ENCODE measurements at places on chromosomes 2 and 18.

- DNase-seq: no peak
Observed at GRCh38 chr18:46268671-46269070, 164.5 kb downstream of the HAUS1 start.

DNA sequence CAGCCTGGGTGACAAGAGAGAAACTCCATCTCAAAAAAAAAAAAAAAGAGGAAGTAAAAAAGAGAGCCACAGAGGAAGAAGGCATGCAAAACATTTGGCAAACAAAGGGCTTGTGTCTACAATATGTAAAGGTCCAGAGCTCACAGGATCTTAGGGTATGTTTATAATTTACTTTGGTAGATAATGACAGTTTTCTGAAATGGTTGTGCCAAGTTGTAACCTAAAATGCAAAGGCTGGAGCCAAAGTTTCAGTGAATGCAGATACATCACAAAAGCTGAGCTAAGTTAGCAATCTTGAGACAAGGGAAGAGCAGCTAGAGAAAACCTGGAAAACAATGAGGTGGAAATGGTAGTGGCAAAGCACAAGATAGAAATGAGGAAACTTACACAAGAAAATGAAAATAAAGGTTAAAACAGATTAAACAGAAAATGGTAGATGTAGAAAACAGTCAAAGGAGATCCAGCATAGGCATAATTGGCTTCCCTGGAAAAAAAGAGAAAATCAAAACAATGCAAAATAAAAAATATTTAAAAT is 77.5 kb upstream of the HK2 start:
- no peak for DNase-seq

DNA sequence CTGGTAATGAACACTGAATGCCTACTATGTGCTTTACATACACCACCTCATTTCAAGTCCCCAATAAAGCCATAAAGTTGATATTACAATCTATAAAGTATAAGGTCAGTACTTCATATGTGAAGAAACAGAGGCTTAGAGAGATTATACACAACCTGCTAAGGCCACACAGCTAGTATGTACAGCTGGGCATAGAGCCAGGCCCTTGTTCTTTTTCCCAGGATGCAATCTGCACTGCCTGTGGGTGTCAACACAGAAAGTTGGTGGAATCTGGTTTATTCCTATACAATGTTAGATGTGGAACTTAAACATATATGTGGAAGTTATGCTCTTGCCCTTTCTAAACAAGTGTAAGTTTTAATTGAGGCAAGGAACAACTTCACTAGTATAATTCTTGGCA is 32.8 kb downstream of the INSIG2 start:
- DNase-seq: no peak

GRCh38 chr2:69376403-69376802 is 10.6 kb downstream of the GFPT1 start:
- no peak for DNase-seq

GRCh38 chr2:20494241-20494640 is 47.4 kb downstream of the RHOB start:
- no peak for DNase-seq

DNA sequence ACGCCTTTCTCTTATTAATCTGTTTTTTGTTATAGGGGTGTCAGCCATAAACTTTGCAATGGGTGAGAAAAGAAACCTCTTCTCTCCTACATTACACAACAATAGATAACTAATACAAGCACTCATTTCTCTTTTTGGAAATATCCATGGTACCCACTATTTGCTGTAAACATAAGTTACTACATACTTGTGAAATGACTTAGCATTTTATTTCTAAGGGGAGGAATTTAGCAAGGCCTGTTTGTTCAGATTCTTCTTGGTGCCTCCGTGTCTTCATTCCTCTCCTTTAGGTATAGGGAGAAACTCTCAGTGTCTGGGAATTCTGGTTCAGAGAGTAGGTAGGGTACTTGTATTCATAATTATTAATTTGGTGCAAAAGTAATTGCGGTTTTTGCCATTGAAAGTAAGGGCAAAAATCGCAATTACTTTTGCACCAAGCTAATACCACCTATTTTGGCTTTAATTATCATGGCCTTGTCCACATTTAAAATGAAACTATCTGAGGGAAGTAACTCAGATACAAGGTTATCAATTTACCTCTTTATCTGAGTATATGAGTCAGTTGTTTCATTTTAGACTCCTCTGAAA is 134.8 kb downstream of the MREG start:
- DNase-seq: no peak

DNA sequence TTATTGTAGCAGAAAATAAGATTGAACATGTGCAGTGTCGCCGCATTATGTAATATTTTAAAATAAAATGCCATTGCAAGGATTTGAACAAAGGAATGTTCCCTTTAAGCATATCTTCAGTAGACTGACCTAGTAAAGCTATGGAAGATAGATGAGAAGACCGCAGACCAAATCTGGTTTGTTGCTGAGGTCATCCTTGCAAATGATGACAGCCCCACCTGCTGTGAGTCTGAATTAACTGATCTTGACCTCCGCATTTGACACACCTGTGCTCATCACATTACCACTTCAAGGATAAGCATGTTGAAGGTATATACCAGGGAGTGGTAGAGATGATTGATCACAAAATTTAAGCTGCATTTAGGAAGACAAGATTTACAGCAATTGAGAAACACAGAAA is 96.2 kb downstream of the NYAP2 start:
- no peak for DNase-seq

DNA sequence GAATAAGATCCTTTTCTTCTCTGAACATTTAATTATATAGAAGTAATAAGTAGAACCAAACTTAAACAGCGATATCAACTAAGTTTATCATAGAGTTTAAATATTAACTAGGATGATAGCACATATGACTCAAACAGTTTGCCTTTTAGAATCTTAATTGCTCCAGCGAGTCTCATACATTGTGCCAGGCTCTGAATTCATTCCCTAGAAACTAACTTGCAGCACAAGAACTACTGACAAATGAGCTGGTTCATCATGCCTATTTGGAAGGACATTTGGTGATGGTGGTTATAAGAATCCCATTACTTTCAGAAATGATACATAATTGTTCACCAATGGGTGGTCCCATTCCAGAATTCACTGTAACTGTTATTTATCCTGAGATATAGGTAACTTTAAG is 1026.6 kb upstream of the DDX18 start:
- no peak for DNase-seq

- no peak for DNase-seq
Observed at GRCh38 chr2:96097951-96098823, 18.2 kb downstream of the ADRA2B start.

- DNase-seq: no peak
Observed at GRCh38 chr2:6771634-6772611, 93.8 kb downstream of the CMPK2 start.

GRCh38 chr2:70111752-70112591 is 24.7 kb downstream of the PCBP1 start:
- DNase-seq: no peak

DNA sequence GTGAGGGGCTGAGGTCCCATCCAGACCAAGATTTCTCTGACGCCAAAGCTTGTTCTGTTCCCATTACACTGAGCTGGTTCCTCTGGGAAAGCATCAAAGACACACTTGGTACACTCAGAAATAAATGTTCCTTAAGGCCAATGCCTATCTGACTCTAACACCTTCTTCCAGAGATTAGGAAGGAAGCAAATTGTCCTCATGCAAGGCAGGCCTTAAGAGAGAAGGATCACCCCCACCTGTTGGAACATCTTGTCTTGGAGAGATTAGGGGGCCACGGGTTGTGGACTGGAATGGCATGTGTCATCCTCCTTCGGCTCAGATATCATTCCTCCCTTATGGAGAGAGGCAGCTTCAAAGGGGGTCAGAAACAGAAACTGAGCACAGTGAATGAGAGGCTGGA is 100.2 kb downstream of the ANKRD44 start:
- DNase-seq: no peak

DNA sequence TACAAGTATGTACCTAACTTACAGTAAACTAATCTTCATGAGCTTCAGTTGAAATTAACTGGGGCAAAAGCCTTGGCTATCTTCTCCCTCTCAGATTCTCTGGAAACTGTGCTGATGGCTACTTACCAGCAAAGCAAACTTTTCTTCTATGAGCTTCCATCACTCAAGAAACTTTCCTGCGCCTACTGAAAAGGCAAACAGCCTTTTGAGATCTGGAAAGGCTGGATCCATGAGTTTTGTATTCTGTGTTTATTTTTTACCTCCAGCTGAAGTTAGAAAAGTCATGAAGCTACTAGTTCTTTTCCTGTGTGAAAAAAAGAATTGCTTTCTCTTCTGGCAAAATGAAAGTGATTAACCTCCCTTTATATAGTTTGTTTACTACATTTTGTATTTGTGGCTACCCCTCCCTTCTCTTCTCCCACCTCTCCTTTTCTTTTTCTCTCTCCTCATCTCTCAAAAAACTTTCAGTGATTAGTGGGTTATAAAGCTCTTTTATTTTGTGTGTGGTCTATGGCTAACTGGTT is 49.2 kb upstream of the RNF152 start:
- no peak for DNase-seq

- DNase-seq: no peak
Observed at GRCh38 chr18:24373328-24373727, 24.3 kb downstream of the OSBPL1A start.

DNA sequence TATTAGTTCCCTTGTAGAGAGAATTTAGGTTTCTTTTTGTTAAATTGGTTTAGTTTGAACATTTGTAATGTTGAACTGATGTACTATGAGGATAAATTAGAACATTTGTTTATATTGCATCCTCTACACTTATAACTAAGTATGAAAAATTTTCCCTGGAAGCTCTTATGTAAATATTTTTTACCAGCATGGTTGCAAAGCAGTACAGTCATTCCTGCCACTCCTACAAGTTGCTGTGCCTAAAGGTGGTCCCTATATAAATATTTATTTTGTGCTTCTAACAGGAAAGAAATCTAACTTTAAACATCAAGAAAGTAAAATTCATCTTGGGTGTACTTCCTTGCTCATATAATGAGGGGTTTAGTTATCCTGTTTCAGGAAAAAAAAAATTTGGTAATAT is 14.2 kb downstream of the TWSG1 start:
- no peak for DNase-seq

DNA sequence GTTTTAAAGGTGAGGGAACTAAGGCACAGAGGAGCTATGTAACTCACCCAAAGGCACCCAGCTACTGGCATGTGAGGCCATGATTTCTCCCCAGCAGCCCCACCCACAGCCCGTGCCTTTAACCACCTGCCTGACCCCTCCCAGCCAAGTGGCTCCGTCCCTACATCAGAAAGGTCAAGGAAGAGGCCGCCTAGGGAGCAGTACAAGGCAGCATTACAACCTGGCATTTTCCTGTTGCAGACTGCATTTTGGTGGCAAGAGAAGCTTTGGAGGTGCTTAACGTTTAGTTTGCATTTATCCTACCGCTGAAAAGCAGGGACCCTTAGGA is 17.5 kb downstream of the STEAP3 start:
- no peak for DNase-seq

DNA sequence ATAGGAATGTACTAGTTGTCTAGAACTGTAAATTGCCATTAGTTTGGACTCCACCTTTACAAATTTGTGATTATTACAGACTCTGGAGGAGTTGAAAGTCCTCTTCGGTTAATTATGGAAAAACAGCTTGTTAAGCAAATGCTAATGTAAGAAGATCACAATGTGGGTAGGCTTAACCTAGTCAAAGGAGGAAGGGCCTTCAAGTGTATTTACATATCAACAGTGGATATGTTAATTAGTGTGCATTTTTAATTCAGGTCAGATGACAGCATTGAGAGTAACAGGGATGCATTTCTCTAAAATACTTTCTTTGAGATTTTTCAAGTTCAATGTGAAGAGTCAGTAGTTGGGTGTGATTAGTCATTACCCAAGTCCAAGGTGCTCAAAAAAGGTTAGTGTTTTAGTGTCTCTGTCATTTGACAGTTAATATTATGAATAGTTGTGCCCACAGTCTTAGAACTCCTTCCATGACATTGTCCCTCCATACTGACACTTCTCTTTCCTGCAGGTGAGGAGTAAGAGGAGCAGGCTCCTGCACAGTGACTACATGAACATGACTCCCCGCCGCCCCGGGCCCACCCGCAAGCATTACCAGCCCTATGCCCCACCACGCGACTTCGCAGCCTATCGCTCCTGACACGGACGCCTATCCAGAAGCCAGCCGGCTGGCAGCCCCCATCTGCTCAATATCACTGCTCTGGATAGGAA is 28.0 kb downstream of the CD28 start:
- no peak for DNase-seq

DNA sequence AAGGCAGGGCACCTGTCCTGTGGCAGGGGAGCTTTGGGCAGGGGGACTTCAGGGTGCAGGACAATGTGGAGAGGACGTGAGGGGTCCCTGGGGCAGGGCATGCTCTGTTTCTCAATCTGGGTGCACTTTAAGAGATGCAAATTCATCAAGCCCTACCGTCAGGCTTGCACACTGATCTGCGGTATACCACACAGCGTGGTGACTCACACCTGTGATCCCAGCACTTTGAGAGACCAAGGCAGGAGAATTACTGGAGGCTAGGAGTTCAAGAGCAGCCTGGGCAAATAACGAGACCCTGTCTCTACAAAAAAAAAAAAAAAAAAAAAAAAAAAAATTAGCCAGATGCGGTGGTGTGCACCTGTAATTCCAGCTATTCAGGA is 10.2 kb upstream of the GPC1 start:
- no peak for DNase-seq

DNA sequence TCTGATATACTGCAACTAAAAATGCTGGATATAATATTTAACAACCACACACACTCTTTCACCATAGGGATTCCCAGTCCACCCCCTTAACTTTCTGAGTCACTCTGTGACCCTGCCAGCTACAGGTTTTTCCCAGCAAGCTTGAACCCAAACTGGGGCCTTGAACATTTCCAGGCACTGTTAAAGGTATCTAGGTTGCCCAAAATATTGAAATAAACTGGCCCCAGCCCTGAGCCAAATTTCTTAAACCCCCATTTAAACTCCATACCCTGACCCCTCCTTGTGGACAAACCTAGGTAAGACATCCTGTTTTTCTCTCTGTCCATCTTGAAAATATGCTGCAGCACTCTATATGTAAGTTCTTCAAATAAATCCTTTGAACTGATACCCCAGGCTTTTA is 19.7 kb upstream of the DCTN1 start:
- no peak for DNase-seq

All from epithelial cell of prostate (primary cell).